ENCODE measurements at places on chromosomes 2 and 18.

GRCh38 chr18:60413944-60414547 is 41.5 kb upstream of the MC4R start:
- no peak for DNase-seq

DNA sequence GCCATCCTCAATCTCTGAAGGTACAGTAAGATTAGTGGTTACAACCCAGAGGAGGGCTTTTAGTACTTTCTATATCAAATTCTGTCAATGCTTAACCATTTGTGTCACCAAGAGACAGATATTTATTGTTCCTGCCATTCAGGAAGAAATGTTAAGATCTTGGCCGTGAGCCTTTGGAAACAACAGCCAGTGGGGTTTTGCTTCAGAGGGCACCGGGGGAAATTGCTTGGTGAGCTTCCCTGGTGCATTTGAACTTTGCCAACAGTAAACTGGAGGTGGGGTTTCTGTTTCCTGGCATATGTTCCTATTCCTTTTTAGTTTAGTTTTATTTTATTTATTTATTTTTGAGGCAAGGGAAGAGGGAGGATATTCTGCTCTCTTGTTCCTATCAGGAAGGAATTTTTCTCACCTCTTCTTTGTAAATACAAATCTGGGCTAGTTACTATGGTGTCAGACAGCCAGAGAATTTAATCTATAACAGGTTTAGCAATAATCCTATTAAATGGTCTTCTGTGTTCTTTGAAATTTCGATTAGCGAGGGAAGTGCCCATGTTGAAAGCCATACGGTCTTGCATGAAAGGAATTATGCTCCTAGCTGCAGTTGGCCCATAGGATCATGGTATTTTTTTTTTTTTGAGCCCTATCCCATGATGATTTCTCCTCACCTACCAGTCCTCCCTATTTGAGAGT is 95.7 kb downstream of the MAIP1 start:
- DNase-seq = no peak

DNA sequence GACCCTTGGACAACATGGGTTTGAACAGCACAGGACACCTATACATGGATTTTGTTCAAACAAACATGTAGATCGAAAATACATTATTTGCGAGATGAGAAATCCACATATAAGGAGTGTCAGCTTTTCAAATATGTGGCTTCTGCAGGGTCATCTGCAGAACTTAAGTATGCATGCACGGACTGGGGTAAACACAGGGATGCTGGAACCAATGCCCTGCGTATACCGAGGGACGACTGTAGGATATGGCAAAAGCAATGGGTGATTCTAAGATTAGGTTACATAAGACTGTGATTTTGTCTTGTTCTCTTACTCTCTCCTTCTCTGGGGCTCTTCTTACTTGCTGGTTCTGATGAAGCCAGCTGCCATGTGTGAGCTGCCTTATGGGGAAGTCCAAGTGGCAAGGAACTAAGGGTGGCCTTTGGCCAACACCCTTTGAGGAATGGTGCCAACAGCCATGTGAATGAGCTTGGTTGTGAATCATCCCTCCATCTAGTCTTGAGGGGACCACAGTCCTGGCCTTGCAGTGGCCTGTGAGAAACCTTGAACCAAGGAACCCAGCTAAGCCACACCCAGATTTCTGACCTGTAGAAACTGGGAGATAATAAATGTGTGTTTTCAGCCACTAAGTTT is 66.5 kb downstream of the EVA1A start:
- DNase-seq = no peak

DNA sequence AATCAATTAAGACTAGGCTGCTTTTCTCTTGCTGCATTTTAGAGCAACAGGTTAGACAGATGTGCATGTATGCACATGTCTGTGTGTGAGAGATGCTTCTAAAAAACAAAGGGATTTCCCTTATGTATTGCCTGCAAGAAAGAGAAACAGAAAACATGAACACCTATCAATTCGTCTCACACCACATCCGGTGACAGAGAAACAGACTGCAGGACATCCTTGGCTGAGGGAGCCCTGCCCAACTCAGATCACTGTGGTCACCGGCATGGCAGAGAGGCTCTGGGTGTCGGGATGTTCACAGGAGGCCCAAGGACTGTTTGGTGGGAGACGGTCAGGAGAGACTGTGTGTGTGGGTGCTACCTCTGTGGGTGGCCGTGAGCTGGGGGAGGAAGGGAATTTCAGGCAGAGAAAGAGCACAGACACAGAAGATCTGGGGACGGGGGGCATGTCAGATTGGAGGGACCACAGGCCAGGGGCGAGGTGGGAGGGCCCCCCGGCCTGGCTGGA is 24.9 kb downstream of the FHL2 start:
- DNase-seq = no peak

GRCh38 chr2:28623582-28624405 is 127.8 kb upstream of the PPP1CB start:
- DNase-seq = no peak

GRCh38 chr2:109170645-109171044 is 41.6 kb downstream of the SH3RF3 start:
- DNase-seq = no peak

GRCh38 chr2:100243631-100244030 is 78.7 kb downstream of the LONRF2 start:
- no peak for DNase-seq

GRCh38 chr2:102662833-102663232 is 43.5 kb downstream of the SLC9A2 start:
- no peak for DNase-seq

GRCh38 chr18:36249392-36249791 is 48.1 kb upstream of the FHOD3 start:
- DNase-seq = no peak

- no peak for DNase-seq
Measured at GRCh38 chr18:11864471-11864870, 13.3 kb downstream of the CHMP1B start.

GRCh38 chr2:234047361-234047760 is 3.1 kb upstream of the SPP2 start:
- DNase-seq = no peak

DNA sequence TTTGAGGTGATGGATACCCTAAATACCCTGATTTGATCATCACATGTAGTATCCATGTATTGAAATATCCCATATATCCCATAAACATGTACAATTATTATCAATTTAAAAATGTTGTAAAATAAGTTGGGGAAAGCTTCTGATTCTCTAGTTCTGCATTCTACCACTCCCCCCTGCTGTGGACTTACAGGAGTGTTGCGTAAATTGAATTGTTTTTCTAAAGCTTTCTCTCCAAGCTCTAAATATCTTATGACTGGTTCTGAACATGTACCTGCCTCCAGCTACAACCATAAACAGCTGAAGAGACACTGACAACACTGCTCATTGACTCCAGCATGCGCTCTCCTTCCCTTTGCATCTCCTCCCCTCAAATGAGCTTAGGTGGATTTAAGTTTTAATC is 145.2 kb downstream of the MGAT5 start:
- DNase-seq = no peak

DNA sequence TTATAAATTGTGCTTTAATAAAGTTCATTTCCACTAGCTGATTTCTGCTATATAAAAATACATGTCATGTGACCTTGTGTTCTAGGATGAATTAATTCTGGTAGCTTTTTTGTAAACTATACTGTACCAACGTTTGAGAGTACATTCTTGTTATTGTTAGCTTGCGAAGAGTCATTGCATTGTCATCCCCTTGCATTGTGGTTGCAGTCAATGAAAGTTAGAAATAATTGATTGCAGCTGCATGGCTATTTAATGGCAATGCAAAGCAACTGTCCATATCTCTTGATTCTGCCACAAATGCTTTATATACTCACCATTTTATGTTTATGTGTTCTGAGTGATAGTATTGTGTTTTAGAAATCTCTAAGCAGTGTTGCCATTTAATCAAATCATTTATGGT is 91.6 kb downstream of the ZNF407 start:
- no peak for DNase-seq

GRCh38 chr2:110818767-110819481 is 86.6 kb downstream of the ACOXL start:
- DNase-seq = no peak

DNA sequence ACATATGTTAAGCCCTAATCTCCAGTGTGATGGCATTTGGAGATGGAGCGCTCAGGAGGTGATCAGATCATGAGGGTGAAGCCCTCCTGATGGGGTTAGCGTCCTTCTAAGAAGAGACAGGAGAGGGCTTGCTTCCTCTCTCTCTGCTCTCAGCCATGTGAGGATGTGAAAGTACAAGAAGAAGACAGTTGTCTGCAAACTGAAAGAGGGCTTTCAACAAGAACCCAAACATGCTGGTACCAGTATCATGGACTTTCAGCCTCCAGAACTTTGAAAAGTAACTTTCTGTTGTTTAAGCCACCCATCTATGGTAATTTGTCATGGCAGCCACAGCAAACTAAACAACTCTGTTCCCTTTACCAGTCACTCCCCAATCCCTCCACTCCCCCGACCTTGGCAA is 47.4 kb downstream of the CACNB4 start:
- no peak for DNase-seq

DNA sequence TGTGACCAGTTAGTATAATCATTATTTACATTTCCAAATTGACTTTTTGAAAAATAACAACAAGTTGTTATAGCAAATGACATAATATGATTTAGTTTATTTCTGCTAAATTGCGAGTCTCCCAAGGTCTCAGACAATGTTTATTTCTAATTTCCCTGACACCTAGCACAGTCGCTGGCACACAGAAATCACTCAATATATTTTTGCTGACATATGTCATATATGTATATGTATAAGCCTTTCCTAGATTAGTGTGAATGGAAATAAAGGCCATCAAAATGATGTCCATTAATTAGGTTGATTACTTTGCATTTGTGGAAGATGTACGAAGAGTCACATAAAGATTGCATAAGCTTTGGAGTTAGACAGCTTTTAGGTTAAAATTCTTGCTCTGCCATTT is 136.7 kb upstream of the CDH2 start:
- no peak for DNase-seq

- no peak for DNase-seq
Measured at GRCh38 chr2:231181860-231182512, 16.4 kb upstream of the ARMC9 start.

DNA sequence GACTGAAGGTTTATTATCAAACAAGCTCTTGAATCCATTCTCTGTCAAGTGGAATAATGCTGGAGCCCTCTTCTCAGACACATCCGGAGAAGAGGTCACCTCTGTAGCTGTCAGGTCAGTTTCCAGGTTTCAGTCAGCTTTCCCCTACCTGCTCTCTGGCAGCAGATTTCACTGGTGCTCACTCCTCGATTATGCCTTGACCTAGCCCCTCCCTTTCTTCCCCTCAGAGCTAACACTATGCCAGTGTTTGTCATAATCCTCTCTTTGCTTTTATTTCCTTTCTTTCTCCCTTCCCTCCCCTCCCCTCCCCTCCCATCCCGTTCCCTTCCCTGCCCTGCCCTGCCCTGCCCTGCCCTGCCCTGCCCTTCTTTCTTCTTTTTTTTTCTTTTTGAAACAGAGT is 22.5 kb upstream of the PLEKHM3 start:
- DNase-seq = no peak

- no peak for DNase-seq
Measured at GRCh38 chr2:60652832-60653340, 99.4 kb upstream of the BCL11A start.

GRCh38 chr2:15784106-15784885 is 156.1 kb upstream of the MYCN start:
- no peak for DNase-seq

GRCh38 chr2:45938649-45939511 is 287.4 kb downstream of the PRKCE start:
- no peak for DNase-seq

DNA sequence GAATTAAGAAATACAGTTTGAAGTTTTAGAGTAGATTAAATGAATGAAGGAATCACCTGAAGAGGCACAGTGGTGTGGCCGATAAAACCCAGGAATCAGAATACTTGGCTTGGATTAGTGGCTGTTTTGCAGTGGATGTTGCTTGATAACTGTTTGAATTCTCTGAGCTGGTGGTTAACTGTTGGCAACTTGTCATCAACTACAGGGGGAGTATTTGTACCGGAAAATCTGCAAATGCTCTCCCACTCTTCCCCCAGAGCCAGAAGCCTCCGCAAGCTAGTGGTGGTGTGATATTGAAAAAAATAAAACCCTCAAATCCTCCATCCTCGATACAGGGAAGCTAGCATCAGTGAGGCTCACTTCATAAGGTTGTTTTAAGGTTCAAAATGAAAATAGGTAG is 326.7 kb downstream of the DPP10 start:
- DNase-seq = no peak

GRCh38 chr18:41545091-41545888 is 409.7 kb upstream of the PIK3C3 start:
- no peak for DNase-seq

DNA sequence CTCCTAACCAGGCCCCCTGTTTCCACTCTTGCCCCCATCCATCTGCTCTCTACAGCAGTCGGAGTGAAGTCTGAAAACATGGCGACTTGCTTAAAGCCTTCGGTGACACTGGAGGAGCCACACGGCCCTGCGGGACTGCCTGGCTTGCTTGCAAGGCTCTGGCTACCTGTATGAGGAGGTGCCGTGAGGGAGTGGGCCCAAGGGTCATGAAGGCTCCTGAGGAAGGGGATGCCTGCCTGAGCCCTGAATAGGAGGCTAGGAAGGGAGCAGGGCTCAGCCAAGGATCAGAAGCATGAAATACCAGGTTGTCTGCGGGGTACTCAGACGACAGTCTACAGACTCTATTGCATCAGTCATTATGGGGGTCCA is 75.4 kb downstream of the EMX1 start:
- no peak for DNase-seq

DNA sequence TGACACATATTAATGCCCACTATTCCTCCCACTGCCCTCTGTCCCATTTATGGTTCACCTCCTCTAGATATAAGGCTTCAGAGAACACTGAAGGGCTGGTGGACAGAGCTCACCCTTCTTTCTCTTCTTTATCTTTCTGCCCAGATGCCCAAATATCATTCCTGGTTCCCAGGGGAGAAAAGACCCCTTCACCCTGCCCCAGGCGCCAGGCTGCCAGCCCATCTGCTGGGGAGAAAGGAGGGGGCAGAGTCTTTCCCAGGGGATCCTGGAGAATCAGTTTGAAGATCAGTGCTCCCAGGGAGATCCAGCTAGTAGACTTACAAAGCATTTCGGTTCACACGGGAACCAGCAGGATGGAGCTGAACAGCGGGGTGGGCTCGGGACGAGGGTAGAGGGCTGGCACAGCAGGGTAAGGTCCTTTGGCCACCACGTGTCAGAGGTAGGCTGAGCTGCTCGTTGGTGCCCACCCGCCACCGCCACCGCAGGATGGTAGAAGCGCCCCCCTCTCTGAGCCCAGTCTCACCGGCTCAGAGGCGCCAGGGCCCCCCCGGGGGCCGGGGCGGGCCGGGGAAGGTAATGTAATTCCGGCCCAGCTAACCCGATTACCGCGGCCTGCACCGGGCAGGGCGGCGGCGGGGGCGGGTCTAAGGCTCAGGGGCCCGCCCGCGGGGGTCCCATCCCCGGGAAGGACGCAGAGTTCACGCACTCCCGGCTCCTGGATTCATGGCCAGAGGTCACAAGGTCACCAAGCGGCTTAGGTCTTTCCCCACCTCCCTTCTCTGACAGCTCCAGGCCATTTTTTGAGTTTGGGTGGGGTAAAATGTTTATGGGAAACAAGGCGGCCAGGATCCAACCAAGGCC is 1.3 kb upstream of the TLX2 start:
- DNase-seq = no peak

GRCh38 chr2:136308611-136309010 is 190.7 kb upstream of the CXCR4 start:
- no peak for DNase-seq

GRCh38 chr2:189157456-189157855 is 22.1 kb downstream of the COL5A2 start:
- no peak for DNase-seq

- DNase-seq = no peak
Measured at GRCh38 chr2:200861617-200862155, 2.8 kb downstream of the CLK1 start.
